ENCODE measurements at places on chromosomes 11 and 22. TPM values are rescaled to one million over a fixed set of nuclear protein-coding genes. Genes with fewer than 3 reads are reported as not detected.

The IGSF22 gene
- not detected for total RNA-seq

The SMTNL1 gene
- not detected for total RNA-seq

The AHNAK gene
- total RNA-seq, result 188 TPM

The TRIM22 gene
- 1.0 TPM for total RNA-seq

The RRP8 gene
- total RNA-seq, result 25.9 TPM

All from A549 treated with CORT108297 at 1 μM for 4 hours (cell line).